ENCODE measurements at places on chromosomes 16 and 17.

- no peak for DNase-seq
These were observed 105.9 kb upstream of the RPL38 start for GRCh38 chr17:74097450-74098135.

DNA sequence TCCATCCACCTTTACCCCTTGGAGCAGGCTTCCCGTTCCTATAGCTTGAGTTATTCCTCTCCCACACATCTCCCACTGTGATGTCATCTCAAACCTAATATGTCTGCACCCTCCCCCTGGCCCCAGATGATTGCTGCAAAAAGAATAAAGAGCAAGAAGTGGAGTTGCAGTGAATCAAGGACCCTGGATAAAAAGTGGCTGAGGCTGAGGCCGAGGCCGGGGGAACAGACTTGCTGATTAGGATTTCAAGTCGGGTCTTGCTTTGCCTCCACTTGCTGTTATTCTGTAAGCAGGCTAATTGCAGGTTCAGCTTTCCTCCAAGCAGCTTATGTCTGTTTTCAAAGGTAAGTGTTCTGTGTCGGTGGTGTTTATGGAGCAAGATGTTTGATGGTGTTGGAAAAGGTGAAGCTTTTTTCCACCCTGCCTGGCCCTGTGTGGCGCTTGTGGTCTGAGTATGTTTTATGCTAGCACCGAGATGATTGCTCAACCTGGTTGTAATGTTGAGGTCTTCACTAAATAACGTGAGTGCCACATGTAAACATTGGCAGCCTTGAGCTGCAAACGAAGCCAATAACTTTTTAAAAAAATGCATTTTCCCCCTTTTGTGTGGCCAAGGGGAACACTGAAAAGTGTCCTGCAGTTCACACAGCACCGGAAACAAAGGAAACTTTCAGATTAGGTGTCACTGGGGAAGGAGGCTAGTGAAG, 15.4 kb downstream of the HS3ST3B1 start:
- DNase-seq = no peak

DNA sequence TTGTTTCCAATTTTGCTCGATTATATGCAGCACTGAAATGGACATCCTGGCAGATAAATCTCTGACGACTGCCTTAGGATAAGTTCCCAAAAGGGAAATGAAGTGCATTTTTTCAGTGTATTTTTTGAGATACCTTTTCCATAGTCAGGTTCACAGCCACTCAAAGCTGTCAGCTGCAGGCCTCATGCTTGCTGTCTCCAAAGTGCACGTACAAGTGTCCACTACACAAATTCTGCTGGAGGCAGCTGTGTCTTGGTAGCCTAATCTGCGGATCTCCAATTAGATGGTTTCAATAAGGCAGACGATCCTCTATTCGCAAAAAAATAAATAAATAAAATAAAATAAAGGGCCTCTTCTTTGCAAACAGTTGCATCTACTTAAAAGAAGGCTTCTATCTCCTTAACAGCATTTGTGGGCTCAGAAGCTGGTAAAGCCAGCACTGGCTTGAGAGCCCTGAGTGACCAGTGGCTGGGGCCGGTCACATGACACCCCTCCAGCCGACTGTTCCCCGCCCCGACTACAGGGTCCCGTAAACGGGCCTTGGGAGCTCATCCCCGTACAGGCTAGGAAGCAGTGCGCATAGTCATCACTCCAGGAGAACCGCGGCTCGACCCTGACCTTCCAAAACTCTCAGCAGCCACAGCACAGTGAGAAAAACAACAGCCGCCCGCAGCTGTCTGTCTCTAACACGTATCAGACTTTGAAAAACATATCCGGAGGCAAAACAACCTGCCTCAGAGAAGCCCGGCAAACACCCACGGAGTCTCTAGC, 18.8 kb downstream of the RPH3AL start:
- DNase-seq = peak; percentile 87

DNA sequence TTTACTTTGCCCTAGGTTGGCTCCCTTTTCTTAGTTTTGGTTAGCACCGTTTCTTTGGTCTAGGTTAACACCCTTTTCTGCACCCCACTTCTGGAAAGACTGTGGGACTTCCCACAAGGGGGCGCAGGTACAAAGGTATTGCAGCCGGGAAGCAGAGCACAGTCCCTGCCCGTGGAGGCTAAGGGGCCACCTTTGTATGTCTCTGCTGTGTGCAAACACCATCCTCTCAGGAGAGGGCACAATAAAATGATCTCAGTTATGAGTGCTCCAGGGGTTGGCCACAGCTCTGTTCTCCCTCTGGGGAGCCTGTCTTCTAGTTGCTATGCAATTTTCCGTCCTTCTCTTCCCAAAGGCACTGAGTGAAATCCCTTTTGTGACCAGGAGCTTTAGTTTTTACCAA, 28.4 kb upstream of the TMC5 start:
- DNase-seq = peak; percentile 60

- DNase-seq = no peak
These were observed 493.9 kb downstream of the WWOX start for GRCh38 chr16:78593352-78593751.

DNA sequence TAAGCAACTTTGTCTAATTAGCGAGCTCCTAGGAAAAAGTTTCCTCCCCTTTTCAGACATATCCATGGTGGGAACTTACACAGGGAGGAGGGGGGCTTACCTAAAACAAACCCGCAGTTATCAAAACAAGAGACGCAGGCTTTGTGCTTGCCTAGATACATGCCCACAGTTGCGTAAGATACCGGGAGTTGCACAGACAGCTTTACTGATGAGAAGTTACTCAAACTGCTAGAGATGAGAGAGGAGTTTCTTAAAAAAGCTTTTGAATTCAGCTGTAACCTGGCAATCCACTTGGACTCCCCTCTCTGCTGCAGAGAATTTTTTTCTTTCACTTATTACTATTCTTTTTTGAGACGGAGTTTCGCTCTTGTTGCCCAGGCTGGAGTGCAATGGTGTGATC, 6.8 kb upstream of the ZP2 start:
- DNase-seq = no peak

GRCh38 chr16:75506574-75506973, 11.3 kb upstream of the CHST6 start:
- no peak for DNase-seq

- peak; percentile 74 for DNase-seq
These were observed 671 bp downstream of the DGKE start for GRCh38 chr17:56834380-56835263.

DNA sequence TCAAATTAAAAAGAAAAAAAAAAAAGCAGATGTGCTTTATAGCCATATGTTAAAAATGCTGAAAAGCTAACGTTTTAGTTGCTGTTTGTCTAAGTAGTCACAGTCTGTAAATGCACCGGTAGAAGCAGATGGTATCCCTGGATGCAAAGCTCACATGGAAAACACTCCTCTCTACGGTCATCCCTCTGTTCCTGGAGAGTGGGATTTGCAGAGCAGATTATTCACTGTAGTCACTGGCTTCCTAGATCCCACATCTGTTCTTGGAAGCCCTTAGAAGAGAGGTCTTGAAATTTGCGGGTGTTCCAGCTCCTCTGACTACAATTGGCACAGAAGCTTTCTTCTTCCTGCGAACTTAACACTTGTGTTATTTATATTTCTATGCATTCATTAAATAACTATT, 186.6 kb downstream of the PMP22 start:
- DNase-seq = no peak

DNA sequence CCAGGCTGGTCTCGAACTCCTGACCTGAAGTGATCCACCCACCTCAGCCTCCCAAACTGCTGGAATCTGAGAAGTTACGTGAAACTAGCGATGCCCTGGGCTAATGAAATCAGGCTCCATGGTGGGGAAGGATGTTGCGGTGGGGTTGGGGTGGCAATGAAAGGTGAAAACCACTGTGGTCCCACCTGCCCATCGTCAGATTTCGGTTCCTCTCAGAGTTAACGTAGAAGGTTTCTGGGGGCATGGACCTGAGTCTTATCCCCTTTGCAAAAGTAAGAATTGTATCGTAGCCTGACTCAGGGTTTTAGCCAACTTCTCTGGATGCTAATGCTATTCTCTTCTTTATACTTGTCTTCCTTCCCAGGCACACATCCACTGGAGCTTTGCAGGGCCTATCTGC, 402.3 kb downstream of the WWOX start:
- DNase-seq = no peak

DNA sequence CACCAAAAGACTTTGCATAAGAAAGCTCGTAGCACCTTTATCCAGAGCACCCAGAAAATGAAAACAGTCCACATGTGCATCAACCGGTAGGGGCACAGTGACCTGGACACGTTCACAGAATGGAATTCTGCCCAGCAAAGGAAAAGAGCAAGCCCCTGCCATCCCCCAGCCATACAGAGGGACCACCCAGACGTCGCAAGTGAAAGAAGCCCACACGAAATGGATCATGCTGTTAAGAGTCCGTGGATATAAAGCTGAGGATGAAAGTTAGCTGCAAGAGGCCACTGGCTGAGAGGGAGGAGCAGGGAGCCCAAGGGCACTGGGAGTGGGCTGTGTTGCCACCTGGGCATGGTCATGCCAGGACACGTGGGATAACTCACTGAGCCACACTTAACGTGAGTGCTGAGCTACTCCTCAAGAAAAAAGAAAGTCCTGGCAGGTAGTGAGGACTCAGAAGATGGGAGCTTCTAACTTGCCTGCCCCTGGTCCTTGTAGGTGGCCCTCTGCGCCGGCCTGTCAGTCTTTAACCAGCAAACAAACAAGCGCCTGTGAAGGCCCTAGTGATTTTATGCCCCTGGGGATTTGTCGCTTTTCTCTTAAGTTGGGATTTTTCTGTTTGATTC, 190.7 kb downstream of the C16orf95 start:
- no peak for DNase-seq

Measured in SK-N-SH (cell line).